ENCODE measurements at places on chromosomes 1 and 21.
A peak's percentile ranks its signal among the peaks of the same experiment; 100 is the strongest.

- no peak for DNase-seq
Measured at GRCh38 chr21:19993268-19993667, 1004.9 kb upstream of the NCAM2 start.

GRCh38 chr1:154398678-154399077 lies 6.5 kb upstream of the IL6R start:
- no peak for DNase-seq

DNA sequence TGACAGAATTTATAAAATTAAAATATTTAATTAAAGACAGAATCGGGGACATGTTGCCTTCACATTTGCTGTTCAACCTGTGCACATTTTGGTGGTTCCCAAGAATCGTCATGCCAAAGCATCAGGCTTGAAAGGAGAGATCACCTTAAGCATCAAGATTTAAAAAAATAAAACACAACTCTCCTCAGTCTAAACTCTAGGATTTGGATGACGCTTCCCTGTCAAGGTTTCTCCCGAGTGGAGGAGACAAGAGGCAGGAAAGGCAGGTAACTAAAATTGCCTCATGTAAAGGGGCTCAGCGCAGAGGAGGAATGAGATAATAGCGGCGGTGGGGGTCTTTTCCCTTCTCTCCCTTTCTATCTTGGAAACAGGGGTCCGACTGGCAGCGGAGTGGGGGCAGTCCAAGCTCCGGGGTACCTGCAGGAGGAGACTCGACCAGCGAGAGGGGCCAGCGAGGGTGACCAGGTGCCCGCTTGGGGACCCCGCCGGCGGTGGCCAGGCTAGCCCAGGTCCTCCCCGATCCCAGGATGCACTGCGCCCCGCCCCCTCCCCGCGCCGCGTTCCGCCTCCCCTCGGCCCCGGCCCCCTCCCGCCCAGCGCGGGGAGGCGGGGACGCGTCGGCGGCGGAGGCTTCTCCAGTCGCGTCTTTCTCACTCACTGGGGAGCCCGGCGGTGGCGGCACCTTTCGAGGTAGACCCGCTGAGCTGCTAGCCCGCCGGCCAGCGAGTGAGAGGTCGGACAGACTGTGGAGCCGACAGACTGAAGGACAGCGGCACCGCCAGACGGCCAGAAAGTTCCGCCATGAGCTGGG lies at the start of gene FNBP1L:
TSS of gene FNBP1L (plus strand) at position 638 of the 811 bp plus-strand sequence. CDS start at position 802, 164 bp downstream.
- peak; percentile 19 for DNase-seq

DNA sequence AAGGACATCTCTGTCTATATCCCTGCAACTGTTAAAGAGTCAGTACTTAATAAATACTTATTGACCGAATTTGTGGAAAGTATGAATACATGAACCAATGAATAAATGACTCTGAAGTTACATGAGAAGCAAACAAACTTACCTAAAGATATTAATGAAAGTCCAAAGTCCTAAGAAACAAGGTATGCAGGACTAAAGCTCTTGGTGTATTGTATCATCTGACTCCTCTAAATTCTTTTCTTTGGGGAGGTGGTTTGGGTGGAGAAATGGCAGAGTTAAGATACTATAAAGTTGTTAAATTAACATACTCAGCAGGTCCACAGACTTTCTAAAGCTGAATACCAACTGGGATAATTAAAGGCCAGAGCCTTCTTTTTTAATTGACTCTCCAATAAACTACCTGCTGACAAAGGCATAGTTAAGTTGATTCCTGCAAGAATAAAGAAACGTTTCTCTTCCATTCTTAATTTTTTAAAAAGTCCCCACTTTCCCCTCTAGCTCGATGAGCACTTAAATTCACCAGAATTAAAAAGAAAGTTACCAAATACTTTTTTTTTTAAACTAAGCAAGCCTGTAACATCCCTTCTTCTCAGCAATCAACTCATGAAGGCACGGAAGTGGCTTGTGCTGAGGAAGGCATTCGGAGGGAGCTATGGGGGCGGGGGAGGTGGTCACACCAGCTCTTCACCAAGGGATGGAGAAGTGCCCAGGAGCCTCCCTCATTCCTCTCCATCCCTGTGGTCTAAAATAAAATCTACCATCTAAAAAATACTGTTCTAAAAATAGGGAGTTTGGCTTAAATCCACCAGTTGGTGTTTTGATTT lies 61.1 kb downstream of the GADD45A start:
- no peak for DNase-seq

DNA sequence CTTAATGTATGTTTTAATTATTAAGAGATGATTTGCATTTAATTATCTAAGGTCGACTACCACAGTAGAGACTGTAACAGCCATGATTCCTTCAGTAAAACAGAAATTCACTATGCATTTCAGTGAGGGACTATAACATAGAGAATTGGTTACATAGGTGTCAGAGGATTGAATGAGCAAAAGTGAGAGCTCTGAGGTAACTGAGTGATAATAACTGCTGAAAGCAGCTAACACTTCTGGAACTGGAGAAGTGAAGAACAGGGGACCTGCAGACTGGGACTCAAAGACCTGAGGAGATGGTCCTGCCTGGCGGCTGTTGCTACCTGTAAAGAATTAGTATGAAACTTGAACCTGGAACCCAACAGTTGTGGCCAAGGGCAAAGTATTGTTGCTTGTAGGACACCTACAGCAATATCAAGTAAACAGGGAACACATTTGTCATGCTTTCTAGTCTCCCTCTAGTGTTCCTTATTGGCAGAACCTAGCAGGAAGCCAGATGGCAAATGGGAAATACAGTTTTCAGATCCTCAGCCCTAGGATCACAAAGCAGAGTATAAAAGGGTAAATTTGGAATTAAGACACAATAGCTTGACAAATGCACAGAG lies 110.6 kb downstream of the HS2ST1 start:
- no peak for DNase-seq

DNA sequence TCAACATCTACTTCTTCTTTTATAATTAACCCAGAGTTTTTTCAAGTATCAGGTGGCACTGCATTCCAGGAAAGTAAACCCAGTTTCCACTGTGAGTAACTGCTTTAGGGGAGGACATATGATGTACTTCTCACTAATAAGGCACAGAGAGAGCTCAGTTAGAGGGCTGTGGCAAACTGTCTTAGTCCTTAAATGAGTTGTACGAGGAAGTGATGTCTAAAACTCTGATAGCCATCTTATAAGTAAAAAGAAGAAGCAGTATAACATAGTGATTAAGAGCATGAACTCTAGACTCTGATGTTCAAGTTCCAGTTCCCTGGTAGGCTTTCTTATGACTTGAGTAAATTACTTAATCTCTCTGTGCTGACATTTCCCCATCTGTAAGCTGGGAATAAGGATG lies 58.7 kb upstream of the PTGS2 start:
- no peak for DNase-seq

- DNase-seq: no peak
Measured at GRCh38 chr1:25608488-25609178, 8.0 kb upstream of the MAN1C1 start.

- DNase-seq: no peak
Measured at GRCh38 chr1:57377339-57378139, 46.3 kb downstream of the DAB1 start.

DNA sequence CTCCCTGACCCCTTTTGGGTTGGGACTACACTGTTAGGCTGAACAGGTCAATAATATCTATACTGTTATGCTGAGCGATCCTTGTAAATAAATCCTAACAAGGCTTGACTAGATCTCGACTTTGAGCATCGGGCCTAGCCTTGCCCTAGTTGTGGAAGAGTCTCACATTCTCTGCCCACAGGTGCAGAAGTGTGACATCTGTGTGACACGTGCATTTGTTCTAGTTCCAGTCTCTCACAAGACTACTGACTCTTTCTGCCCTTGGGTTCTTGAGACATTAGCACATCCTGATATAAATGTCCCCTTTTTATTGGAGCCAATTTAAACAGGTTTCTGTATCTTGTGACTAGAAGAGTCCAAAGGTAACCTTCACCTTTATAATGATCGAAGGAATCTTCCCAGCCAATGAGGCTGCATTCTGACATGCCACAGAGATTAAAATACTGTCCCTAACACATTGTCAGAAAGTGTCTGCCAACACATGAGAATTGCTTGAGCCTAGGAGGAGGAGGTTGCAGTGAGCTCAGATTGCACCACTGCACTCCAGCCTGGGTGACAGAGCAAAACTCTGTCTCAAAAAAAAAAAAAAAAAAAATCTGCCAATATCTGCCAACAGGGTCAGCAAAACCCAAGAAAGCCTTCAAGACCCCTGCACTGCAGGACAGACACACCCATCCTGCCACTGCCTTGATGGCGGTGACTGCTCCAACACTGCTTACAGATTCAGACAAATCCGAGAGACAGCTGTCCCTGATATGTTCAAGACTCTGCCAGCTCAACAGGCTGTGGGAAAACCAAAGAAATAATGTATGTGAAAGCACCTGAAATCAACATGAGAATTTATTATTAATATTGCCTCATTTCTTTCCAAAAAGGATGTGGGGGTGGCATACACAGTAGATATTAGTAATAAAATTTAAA lies 56.5 kb upstream of the PSEN2 start:
- DNase-seq: no peak

- DNase-seq: no peak
Measured at GRCh38 chr1:94892604-94893254, 34.2 kb downstream of the CNN3 start.

- DNase-seq: no peak
Measured at GRCh38 chr1:173175514-173176145, 31.5 kb downstream of the TNFSF4 start.

DNA sequence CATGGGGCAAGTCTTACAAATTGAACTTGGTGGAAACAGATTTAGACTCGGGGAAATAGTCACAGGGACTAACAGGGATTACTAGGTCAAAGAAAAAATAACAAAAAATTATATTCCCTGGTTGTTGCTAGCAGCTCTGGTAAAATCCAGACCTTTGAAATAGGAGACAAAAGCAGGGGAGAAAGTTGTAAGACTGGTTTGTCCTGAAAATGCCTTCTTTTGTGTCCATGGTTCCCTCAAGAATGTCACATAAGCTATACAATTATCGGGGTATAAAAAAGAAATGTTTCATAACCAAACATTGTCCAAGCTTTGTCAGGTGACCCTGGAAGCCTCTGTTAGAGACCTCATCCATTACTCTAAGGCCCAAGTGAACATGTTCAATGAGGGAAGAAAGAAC lies 33.1 kb downstream of the KIAA0319L start:
- no peak for DNase-seq

- no peak for DNase-seq
Measured at GRCh38 chr21:24781146-24781545, 826.1 kb downstream of the MRPL39 start.

- no peak for DNase-seq
Measured at GRCh38 chr1:220426989-220427388, 100.9 kb upstream of the MARK1 start.

GRCh38 chr1:230366504-230366915 lies 59.6 kb downstream of the PGBD5 start:
- DNase-seq: no peak

DNA sequence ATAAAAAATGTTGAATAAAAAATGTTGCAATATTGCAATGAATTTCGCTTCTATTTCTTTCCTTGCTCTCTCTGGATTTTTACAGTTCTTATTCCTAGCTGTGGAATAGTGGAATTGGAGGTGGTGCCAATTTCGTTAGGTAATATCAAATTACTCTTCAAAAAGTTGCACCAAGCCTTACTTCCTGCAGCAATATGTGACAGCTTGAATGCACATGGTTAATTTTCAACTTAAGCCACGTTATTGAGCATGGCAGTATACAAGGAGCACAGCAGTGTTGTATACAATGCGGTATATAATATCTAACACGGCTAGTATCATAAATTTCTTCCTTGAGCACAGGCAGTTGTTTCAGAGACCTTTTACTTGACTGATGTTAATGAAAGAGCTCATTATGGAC lies 152.5 kb downstream of the NOS1AP start:
- no peak for DNase-seq

DNA sequence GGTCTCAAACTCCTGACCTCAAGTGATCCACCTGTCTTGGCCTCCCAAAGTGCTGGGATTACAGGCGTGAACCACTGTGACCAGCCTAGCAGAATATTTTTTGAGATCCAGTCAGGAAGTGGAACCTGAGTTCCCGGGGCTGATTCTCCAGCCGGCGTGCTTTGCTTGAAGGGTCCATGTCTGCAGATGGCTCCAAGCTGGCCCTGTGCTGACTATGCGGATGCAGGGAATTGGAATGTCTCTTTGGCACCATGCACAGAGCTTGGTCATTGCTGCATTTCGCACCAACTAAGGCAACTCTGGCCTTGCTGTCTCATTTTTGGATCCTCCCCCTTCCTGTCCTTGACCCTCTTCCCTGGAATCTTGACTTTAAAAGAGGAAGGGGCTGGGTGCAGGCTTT lies 28.1 kb downstream of the ARHGEF10L start:
- no peak for DNase-seq

DNA sequence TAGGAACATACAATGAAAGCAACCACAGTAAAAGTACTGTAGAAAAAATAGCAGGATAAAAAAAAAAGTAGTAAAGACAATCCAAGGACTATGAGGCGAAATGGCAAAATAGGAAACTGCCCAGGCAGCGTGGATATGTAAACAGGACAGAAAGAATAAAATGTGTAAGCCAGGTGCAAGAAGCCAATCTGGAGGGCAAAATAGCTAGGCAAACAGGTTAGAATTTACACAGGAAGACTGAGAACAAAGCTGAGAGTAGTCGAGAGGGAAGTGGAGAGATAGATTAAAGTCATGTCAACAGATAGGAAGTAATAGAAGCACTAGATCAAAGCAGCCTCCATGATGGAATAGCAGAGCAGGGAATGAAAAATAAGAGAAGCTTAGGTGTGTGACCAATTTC lies 124.2 kb upstream of the B3GALT2 start:
- DNase-seq: no peak

GRCh38 chr1:167135281-167135840 lies 41.5 kb downstream of the STYXL2 start:
- DNase-seq: no peak

DNA sequence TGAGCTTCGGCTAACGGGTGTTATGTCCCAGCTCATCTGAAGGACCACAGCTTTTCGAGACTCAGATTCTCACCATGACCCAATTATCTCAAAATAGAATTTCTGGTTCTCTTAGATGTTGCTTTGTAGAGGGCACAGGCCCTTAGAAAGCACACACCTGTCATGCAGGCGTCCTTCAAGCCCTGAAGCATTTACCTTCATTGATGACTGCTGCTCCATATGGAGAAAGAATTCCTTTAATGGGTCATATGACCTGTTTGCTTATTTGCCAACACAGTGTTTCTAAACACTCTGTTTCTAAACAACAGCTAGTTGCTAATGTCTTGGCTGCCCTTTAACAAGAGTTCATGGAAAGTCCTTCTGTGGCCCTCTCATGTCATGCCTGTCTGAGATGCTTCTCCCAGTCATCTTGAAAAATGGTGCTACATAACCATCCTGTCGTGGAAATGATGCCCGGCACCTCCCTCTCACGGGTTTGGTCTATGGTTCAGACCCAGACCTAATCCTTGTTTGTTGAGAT lies 495.7 kb downstream of the KIF26B start:
- no peak for DNase-seq
